ENCODE measurements at places on chromosomes 13 and 19. TPM values are rescaled to one million over a fixed set of nuclear protein-coding genes. Genes with fewer than 3 reads are reported as not detected.

- no peak for DNase-seq
Observed at GRCh38 chr13:22948421-22948820, 232.4 kb upstream of the SGCG start.

DNA sequence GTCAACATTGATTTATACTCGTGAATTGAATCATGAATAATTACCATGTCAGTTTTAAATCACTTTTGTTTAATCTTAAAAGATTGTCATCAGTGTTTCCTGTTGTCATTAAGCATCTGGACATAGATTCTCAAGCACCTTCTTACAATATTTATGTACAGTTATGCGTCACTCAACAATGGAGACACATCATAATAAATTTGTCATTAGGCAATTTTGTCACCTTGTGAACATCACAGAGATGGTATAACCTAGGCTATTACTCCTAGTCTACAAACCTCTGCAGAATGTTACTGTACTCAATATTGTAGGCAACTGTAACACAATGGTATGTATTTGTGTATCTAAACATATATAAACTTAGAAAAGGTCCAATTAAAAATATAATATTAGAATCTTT, 2130.9 kb upstream of the PCDH20 start:
- DNase-seq, result no peak

- no peak for DNase-seq
Observed at GRCh38 chr13:71148396-71148795, 718.6 kb downstream of the DACH1 start.

- DNase-seq, result no peak
Observed at GRCh38 chr19:44823373-44823698, 14.4 kb downstream of the BCAM start.

Gene CD70
- polyA plus RNA-seq, result not detected

DNA sequence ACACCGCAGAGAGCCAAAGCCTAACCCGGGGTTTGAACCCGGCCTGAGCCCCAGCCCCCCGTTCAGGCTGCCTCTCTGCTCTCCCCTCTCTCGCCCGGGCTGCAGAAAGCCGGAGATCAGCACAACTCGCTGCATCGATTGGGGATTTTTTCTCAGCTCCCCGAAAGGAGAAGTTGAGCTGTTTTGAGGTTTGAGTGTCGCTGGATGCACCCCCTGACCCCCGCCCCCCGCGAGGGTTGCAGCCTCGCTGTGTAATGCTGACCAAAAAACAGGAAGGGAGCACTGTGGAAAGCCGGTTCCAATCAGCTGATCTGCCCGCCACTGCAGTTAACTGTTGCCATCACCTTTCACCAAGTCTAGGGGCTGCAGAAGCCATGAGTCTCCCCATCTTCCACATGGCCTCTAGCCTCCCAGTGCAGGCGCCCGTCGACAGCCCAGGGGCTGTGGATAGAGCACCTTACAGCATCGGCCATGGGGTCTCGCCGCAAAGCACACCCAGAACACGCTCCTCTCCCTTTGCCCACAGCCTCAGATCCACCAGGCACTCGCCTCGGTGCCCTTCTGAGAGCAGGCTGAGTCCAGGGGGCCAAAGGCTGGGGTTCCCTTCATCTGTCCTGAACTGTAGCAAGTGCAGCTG, 34.5 kb downstream of the MYO9B start:
- DNase-seq, result no peak

Gene EXOC3L2
- 5.2 TPM for polyA plus RNA-seq

DNA sequence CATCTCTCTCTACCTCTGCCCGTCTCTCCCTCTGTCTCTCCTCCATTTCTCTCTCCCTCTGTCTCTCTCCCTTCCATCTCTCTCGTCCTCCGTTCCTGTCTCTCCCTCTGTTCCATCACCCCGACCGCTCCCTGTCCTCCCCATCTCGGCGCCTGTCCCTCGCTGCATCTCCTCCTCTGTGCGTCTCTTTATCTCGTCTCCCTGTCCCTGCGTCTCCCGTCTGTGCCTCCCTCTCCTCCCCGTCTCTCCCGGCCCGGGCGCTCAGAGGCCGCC, 4.6 kb downstream of the GRIN2D start:
- DNase-seq, result no peak

DNA sequence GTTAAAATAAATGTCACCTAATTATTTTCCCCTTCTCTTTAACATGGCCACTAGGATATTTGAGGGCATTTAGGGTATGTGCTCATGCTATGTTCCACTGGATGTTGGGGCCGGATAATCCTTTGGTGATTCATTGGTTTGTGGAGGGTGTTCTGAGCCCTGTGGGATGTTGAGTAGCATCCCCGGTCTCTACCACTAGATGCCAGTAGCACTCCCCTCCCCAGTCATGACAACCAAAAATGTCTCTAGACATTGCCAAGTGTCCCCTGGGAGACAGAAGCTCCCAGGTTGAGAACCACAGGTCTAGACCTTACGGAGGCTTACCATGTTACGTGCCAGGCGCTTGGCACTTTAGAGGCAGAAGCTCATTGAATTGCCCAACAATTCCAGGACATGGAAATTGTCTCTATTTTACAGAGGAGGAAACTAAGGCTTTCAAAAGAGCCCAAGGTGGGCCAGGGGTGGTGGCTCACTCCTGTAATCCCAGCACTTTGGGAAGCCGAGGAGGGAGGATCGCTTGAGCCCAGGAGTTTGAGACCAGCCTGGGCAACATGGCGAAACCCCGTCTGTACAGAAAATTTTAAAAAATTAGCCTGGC, 14.1 kb downstream of the SHANK1 start:
- DNase-seq, result peak; percentile 76

Gene HS6ST3
- not detected for polyA plus RNA-seq

- no peak for DNase-seq
Observed at GRCh38 chr19:465056-465816, 4.4 kb upstream of the SHC2 start.

Gene MBD3L1
- not detected for polyA plus RNA-seq

DNA sequence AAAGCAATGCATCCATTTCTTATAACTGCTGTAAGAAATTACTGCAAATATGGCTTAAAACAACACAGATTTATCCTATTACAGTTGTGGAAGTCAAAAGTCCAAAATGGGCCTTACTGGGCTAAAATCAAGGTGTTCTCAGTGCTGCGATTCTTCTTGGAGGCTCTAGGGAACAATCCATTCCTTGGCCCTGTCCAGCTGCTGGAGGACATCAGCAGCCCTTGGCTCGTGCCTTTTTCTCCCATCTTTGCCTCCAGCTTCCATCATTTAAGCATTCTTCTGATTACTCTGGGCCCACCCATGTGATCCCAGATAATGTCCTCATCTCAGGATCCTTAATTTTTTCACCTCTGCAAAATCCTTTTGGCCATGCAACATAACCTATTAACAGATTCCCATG, 607.1 kb downstream of the DCT start:
- no peak for DNase-seq

DNA sequence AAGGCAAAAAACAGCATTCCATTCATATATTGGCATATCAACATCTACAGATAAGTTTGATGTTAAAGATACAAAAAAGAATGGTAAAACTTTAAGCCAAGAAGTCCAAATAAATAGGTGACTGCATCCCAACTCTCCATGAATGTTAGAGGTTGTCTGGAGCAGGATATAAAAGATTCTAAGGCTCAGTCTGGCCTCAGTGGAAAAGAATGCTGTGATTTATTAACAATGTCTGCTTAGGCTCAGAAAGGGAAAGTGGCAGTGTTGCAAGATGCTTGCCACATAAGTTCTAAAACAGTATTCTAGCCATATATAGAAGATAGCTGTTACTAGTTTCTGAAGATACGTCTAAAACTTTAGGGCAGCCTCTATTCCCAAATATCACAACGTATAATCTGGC, 179.8 kb upstream of the NBEA start:
- DNase-seq, result peak; percentile 51

Gene CDC42EP5
- polyA plus RNA-seq, result 42.4 TPM

GRCh38 chr13:106493533-106494220, 41.8 kb downstream of the EFNB2 start:
- DNase-seq, result no peak

Gene PROZ
- 0.42 TPM for polyA plus RNA-seq

- no peak for DNase-seq
Observed at GRCh38 chr13:25473864-25474263, 102.1 kb downstream of the ATP8A2 start.

GRCh38 chr13:24214528-24214927, 54.0 kb downstream of the SPATA13 start:
- no peak for DNase-seq
